ENCODE measurements at places on chromosomes 2 and 18. TPM values are rescaled to one million over a fixed set of nuclear protein-coding genes. Genes with fewer than 3 reads are reported as not detected.

DYSF gene
- 51.5 TPM for total RNA-seq

GPAT2 gene
- 2.0 TPM for total RNA-seq

SLC4A3 gene
- total RNA-seq = 8.3 TPM

REG1B gene
- not detected for total RNA-seq

TMEM178A gene
- total RNA-seq = 40.5 TPM

CTAGE1 gene
- total RNA-seq = not detected

TRIM54 gene
- 10.4 TPM for total RNA-seq

TEX44 gene
- not detected for total RNA-seq

UBXN2A gene
- 15.2 TPM for total RNA-seq

SIX3 gene
- total RNA-seq = not detected

GPBAR1 gene
- total RNA-seq = 1.9 TPM

MYO5B gene
- total RNA-seq = 27.9 TPM

PAX8 gene
- 178 TPM for total RNA-seq

CELF4 gene
- 4.3 TPM for total RNA-seq

ACMSD gene
- 18.2 TPM for total RNA-seq

MYO3B gene
- total RNA-seq = 13.5 TPM

LTBP1 gene
- total RNA-seq = 75.9 TPM

CNPPD1 gene
- 39.4 TPM for total RNA-seq

ZNF804A gene
- total RNA-seq = 0.99 TPM

TRIM43 gene
- 0.18 TPM for total RNA-seq

Measured in metanephros (tissue), 2 donors.